Substantia nigra (tissue), 51 donors: ENCODE measurements at places on chromosomes 13 and 19.

DNA sequence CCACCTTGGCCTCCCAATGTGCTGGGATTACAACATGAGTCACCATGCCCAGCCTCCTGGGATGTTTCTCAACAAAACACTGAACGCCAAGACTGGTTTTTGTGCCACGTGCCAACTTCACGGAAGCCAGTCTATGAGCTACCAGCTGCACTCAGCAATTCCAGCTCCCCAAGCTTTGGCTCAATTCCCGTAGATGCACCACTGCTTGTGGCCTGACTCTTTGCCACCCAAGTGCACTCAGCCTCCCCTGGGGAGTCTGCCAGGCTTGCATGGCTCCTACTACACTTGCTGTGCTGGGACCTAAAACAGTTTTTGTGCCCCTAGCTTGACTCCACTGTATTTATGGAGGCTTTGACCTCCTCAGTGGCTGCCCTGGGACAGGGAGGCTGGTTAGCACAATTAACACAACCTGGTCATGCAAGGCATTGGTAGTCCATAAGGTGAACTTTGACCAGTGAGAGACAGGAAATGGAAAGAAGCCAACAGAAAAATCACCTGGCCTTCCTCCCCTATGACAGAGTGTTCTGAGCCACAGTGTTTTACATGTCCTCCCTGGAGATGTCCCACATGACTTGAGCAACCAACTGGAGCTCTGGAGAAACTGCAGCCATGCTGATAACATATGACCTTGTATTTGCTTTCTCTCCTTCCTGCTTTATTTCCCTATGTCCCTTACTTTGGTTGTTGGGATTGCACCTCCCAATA is 1173.1 kb downstream of the UQCRFS1 start:
- DNase-seq: no peak

GRCh38 chr13:93307651-93308050 is 81.0 kb downstream of the GPC6 start:
- DNase-seq: no peak

DNA sequence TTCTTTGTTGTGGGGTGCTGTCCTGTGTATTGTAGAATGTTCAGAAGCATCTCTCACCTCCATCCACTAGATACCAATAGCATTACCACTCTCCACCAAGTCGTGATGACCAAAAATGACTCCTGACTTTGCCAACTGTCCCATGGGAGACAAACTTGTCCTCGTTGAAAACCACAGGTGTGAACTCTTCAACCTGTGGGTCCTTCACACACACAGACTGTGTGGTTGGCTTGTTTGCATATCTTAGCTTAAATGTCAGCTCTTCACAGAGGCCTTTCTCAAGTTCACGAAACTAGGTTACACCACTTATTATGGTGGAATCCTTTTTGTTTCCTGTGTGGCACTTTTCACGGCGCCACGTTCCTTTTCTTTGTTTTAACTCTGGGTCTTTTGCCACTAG is 6.8 kb downstream of the GPC5 start:
- no peak for DNase-seq

DNA sequence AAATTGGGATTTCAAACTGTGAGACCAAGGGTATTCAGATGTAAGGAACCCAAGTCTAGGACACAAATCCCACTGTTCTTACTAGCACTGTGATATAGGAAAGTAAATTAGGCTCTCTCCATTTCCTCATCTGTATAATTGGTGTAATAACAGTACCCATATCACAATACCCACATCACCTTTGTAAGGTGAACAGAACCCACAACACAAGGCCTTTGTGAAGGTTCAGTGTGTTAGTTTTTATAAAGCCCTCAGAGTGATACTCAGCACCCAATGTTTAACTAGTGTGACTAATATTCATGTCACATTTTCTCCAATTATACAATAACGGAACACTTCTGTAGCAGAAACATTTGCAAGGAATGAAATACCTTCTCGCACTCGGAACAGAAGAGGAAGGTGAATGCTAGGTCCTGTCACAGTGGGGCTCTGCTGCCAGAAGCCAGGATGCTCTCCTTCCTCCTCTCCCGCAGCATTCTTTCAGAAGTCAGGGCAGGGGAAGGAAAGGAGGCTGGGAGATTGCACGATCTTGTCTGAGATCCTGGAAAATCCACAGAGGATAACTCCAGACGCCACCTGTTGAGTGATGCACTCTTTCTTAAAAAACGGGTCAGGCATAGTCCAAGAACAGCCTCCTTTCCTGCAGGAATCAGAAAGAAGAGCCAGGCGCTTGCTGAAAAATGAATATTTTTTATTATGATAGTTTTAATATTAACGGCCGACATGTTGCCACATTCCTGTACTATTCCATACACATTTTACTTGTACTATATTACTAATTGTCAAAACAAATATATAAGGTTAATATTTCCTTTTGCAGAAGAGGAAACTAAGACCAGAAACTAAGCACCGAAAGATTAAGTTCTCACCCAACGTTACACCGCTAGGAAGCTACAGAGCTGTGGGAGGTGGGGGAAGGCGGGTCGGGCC is 762 bp downstream of the ZNF45 start:
- no peak for DNase-seq

DNA sequence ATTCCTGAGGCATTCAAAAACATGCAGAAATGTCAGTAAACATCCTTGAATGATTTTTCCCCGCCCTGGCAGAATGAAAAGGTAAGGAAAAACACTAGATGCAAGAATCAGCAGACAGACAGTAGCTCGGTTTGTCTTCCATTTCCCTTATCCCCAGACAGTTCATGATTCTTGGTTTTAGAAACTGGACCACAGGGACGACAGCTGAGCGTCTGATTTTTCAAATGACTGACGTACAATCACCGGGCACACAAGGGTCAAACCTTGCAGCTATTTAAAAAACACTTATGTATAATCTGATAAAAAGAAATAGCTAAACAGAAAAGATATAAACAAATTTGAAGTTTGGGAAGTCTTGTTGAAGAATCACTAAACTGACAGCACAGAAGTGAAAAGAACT is 47.1 kb downstream of the DCLK1 start:
- no peak for DNase-seq

DNA sequence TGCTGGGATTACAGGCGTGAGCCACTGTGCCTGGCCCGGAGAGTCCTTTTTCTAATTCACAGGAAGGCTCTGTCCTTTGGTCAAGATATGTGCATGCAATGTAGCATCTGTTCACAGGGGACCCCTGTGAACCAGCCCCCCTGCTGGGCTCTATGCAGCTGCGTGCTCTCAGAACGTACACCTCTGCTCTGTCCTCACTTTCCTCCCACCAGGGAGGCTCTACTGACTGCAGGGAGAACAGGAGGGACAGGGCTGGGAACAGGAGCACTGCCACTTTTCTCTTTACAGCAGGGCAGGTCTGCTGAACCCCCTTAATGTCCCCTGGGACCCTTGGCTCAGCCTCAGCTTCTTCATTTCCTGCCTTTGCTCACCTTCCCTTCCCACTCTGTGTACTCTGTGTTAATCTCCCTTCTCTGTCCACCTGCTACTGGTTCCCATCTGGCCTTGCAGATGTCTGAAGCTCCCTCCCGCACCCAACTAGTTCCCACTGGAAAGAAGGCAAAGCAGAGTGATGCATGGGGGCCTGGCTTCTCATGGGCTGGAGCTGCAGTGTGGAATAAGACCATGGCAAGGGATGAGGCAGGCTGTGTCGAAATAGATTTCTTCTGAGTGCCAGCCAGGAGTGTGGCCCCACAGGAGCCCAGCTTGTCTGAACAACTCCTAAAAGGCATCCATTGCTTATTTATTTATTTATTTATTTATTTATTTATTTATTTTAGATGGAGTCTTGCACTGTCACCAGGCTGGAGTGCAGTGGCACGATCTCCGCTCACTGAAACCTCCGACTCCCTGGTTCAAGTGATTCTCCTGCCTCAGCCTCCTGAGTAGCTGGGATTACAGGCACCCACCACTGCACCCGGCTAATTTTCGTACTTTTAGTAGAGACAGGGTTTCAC is 7.2 kb downstream of the ADGRE2 start:
- no peak for DNase-seq

GRCh38 chr13:80151016-80151415 is 189.9 kb downstream of the SPRY2 start:
- DNase-seq: no peak

DNA sequence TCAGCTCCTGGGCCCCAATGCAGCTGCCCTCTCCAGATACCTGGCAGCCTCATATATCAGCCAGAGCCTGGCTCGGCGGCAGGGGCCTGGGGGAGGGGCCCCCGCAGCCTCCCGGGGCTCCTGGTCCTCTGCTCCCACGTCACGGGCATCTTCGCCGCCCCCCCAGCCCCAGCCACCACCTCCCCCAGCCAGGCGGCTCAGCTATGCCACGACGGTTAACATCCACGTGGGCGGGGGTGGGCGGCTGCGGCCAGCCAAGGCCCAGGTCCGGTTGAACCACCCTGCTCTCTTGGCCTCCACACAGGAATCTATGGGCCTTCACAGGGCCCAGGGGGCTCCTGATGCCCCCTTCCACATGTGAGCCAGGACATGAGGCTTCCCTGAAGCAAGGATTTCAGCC is 10.8 kb downstream of the RPS16 start:
- DNase-seq: no peak

GRCh38 chr19:7545300-7545699 is 9.8 kb downstream of the PNPLA6 start:
- no peak for DNase-seq

DNA sequence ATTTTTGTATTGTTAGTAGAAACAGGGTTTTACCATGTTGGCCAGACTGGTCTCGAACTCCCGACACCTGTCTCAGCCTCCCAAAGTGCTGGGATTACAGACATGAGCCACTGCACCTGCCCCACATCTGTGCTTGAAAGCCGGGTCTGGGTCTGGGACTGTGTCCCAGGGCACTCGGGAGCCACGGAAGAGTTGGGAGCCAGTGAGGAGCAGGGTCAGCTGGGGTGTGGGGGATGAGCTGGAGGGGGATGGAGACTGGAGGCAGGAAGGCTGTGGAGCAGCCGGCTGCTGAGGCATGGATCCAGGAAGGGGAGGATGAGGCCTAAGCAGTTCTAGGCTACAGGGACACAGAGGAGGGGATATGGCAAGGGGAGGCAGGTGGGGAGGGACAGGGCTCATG is 10.7 kb upstream of the SPACA4 start:
- DNase-seq: no peak

GRCh38 chr19:46605356-46605821 is 4.3 kb downstream of the CALM3 start:
- no peak for DNase-seq

- no peak for DNase-seq
Measured at GRCh38 chr19:32223106-32223505, 122.3 kb upstream of the ZNF507 start.

DNA sequence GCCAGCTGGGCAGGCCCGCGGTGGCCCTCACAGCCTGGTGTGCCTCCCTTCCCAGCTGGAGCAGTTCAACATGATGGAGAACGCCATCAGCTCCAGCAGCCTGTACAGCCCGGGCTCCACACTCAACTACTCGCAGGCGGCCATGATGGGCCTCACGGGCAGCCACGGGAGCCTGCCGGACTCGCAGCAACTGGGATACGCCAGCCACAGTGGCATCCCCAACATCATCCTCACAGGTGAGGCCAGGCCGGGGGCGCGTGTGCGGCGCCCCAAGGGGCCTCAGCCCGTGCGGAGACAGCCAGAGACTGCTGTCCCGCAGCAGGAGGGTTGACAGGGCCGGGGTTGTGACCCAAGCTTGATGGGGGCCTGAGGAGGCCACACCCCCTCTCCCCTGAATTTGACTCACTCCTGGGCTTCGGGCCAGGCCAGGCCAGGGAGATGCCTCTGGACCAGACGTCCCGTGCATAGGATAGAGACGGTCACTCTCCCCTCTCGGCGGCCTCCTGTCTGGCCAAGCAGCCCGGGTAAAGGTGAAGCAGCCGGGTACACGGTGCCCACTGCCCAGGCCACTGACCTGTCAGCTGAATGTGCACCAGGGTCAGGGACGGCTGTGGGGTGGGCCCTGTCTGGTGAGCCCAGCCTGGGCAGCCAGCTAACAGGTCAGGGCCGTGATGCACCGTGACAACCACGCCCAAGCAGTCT is 15.4 kb downstream of the COMP start:
- no peak for DNase-seq
